ENCODE measurements at places on chromosomes 6 and 20.

DNA sequence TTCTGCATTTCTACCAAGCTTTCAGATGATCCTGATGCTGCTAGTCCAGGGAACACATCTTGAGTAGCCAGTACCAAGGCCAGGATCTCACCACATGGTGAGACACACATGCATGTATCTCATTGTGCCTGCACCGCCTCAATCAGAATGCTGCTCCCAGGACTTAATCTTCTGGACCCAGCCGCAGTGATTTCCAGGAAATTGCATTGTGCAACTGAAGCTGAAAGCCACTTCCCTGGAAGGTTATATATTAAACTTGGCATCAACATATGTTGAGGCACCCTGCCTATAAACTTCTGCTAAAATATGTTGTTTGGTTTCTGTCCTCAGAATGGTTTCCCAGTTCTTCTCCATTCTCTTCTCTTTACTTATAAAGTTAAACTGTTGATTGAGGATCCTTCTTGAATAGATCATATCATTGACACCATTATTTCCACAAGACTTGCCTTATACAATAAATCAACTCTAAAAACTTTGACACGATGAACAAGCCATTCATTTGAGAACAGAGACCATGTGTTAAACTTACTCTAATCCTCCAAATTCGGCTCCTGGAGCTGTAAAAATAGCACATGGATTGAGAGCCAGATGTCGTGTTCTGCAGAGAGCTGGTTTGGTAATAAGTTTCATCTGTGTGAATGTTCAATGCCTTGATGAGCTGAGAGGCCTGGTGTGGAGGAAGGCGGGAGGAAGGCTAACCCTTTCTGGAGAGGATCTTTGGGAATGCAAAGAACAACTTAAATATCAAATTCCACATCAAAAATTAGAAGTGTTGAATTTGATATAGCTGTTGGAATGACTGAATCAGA is 65.0 kb upstream of the PCSK2 start:
- DNase-seq: no peak

DNA sequence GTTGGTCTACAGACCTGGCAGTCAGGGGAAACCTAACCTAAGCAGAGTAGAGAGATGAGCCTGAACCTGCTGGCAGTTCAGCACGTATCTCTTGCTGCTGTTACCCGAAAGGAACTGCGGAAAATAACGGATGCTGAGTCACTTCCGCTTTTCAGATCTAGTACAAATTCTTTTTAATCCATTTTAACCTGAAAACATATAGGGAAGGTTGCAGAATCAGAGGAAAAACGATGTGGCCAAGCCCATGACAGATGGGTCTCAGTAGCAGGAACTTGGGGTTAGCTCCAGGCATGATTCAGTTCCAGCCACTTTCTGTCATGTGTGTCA is 351.9 kb upstream of the PRND start:
- DNase-seq: no peak

DNA sequence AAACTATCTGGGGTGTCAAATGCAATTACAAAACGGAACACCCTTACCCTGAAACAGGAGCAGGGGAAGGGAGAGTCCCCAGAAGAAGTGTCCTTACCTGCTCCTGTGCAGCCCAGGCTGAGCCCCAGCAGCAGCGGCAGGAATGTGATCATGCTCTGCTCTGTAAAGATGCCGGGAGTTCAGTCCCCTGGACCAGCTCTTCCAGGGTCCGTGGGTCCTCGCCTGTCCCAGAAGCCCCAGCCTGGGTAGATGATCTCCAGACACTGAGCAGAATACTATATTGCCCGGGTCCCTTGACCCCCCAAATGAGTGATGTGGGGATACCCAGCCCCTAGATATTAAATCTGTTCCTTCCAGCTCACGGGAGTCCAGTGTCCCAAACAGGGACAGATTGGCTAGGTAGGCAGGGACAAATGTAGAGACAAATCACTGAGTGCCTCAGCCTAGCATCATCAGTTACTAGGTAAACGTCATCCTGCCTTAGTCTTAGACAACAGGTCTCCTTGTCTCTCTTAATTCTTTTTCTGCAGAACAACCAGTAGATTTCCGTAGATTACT is at the start of gene HLA-DMB:
Gene HLA-DMB, minus strand, starts transcription at position 373 of the 558 bp plus-strand sequence. Its CDS starts 221 bp downstream, at position 152.
- DNase-seq: no peak

DNA sequence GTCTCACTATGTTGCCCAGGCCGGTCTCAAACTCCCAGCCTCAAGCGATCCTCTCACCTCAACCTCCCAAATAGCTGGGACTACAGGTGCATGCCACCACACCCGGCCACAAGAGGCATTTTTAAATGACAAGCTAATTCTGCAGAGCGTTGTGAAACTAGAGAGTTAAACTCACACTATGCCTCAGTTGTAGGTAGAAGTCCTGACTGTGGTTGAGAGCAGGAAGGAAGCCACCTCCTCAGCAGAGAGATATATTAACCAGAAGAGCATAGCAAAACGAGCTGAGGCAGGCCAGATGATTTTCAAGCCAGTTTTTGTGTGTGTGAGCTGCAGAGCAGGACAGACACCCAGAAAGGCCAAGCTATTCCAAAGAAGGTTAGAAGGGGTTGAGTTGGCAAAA is 150.3 kb downstream of the MBOAT1 start:
- no peak for DNase-seq

DNA sequence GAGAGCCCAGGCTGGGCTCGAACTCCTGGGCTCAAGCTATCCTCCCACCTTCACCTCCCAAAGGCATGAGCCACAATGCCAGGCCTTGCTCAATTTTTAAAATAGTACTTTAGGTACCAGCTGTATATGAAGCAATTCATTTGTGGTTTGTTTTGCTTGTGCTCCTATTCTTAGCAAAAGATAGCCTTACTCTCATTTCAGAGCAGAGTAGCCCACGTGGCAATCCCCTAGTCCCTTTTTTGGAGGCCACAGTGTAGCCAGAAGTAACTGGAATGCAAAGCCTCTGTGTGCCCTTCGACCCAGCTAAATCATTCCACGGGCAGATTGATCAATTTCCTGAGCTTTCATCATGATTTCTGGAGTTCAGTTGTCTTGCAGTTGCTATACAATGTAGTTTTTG is 372.2 kb downstream of the NRN1 start:
- no peak for DNase-seq

DNA sequence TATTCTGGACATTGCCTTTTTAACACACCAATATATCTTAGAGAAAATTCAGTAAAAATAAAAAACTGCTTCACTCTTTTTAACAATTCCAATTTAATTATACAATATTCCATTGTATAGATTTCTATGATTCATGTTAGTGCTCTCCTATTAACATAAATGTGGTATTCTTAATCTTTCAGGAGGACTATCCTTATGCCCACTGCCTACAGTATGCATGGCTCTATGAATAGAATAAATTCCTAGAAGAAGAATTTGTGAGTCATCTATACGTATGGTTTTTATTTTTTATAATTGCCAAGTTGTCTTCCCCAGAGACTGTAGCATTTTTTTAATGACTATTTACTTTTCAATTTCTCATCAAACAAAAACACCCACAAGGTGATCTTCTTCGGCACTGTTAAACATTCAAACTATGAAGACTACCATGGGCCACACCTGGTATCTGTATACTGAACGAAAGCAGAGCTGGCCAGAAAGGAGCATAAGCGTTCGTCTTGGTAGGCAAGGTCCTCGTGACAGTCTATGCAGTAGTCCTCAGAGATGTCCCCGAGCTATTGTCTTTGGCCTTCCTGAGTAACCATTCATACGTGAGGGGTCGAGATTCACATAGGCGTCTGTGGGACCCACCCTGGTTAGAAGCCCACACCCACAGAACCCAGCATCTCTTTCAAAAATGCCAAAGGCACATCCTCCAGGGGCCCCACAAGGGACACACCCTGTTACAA is 74.6 kb downstream of the KIF16B start:
- no peak for DNase-seq

DNA sequence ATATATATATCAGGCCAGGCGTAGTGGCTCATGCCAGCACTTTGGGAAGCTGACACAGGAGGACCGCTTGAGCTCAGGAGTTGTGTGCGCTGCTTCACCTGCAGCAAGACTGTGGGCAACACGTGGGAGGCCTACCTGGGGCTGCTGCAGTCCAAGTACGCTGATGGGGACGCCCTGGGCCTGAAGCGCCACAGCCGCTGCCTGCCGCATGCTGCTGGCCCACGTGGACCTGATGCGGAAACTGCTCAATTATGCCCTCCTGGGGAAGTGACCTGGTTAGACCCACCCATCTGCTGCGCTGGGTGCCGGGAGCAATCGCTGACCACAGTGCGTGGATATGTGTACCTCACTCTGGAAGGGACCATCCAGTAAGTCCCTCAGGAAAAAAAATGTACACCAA is 1.8 kb upstream of the PSORS1C2 start:
- DNase-seq: no peak

- no peak for DNase-seq
These were observed 61.5 kb downstream of the RREB1 start for GRCh38 chr6:7169296-7169721.

- DNase-seq: no peak
These were observed 5.3 kb upstream of the AKAP7 start for GRCh38 chr6:131129689-131130553.

DNA sequence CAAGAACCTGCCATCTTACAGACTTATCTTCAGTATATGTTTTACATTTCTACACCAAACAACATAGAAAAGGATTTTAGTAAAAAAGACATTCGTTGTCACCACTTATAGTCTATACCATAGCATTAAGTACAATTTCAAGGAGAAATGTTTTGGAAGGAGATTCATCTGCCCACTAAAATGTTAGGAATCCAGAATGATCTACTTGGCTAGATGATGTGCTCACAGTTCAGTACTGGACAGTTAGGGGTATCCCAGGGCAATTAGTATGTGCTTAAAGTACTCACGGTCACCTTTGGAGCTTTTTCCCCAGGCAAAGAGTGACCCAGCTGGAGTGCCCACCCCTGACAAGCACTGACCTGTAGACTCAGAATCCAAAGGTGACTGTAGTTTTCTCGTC is 222.9 kb downstream of the SLC24A3 start:
- no peak for DNase-seq

DNA sequence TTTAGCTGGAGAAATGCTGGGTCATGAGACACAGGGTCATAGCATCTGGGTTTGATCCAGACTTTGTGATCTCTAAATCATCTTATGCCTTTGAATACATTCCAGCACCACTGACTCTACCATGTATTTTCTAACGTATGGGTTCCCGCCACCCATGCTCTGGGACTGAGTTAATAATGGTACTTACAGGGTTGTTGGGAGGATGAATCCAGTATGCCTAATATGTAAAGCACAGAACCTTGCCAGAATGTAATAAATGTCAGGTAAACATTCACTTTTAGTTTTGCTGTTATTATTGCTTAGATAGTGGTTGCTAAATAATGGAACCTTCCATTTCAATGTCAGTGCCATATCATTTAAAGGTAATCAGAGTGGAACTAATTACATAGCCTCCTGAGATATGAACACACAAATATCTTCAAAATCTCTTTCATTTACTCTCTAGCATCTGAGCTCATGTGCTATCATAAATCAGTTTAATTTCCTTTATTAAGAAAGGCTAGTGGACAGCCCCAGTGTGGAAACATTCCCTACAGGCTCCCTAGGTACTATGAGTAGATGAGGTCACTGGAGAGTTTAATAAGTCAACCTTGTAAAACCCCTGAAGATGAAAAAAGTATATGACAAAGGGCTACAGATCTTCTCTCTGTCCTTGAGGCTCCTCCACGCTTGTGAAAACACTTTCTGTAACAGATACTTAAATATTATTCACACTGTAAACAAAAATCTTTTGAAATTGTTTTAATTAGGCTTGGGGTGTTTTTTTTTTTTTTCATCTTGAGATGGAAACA is 226.6 kb downstream of the ALDH8A1 start:
- no peak for DNase-seq

DNA sequence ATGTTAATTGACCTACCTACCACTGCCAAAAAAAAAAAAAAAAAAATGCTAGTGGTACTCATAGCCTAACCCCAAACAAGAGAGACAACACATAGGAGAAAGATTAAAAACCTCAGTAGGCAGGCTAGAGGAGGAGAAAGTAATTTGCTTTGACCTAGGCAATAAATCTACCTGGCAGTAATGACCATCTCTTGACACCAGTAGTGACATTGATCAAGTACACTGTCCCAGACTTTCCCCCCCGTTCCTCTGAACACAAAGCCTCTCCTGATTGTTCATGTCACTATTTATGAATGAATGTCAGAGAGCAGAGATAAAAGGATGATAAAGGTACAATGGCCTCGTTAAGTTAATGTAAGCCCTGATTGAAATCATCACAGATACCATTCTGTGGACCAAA is 746.8 kb downstream of the CBLN4 start:
- DNase-seq: no peak

DNA sequence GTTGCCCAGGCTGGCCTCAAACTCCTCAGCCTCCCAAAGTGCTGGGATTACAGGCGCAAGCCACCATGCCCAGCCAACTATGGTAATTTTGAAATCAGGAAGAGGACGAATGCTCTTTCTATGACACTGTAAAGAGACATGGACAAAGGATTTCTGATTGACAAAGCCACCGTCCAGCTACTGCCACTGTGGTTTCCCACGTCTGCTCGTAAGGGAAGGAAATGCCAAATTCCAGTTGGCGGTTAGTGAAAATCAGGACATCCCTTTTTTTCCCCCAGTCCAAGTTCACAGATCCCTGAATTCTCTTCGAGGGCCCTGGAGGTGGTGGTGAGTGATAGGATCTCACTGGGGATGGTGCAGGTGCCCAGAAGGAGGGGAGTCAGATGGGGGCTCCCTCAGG is 31.2 kb downstream of the SNAI1 start:
- DNase-seq: no peak

DNA sequence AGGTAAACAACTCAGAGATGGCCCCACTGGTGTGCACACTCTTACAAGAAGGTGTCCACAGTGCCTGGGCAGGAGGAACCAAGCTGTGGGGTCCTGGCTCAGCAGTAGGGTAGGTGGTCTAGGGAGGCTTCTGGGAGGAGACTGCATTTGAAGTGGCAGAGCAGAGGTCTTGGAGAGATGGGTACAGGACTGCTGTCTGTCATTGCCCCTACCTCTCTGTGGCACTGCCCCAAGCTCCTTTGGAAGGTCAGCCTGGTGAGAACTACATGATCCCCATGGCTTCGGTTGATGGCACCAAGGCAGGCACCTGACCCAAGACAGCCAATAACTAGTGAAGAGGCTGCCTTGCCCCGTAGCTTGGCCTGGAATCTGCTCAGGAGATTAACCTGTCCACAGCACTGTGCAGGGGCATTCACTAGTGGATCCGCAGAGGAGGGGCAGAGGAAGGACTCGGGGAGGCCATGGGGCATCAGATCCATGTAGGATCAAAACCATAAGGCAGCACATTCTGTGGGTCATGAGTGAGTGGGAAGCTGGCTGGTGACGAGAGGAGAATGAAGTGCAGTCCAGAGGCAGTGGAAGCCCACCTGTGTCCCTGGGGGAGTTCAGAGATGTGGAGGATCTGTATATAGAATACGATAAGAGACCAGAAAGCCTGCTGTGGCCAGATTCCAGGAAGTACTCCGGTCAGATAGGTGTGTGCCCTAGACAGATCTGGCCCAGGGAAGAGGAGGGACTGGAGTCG is 162.0 kb downstream of the GRM4 start:
- DNase-seq: no peak

- no peak for DNase-seq
These were observed 9.1 kb downstream of the MAPK13 start for GRCh38 chr6:36139431-36139830.

DNA sequence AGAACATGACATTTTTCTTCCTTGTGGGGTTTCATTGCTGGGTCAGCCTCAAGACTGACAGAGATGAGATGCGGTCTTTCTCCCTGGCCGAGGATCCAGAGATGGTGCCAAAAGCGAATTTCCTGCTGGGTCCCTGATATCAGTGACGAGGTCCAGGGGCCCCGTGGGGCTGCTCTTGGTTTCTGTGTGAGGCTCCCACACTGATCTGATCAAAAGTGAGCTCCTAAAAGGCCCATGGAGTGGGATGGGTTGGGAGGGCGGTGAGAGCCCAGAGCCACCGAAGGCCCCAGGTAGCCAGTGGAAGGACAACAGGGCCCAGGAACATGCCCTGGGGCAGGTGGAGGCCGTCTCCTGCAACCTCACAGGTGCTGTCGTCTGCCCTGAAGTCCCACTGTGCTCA is 208.4 kb upstream of the CDH4 start:
- DNase-seq: no peak

Data from stimulated activated CD8-positive, alpha-beta memory T cell treated with anti-CD3 and anti-CD28 coated beads, Interleukin-15, amount 100 ng/mL, for 4 hours (primary cell).